ENCODE measurements at places on chromosomes 5 and 9. TPM values are rescaled to one million over a fixed set of nuclear protein-coding genes. Genes with fewer than 3 reads are reported as not detected.

DNA sequence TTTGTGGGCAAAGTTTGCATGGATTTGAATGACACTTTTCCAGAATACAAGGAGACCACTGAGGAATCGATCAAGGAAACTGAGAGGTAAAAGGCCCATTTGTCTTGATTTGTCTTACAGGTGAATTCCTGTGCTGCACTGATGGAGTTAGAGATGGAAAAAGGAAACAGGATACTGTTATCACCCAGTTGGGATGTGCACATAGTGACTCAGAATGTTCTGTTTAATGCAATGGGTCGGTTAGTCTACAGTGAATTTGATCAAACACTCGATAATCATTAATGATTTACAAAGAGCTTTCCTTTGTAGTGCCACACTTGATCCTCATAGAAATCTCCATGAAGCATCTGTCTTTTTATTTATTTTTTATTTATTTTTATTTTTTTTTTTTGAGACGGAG is 64.7 kb downstream of the GDA start:
- no peaks in the 10 kb centered on the region for H3K27me3 ChIP-seq
- DNase-seq = no peak
- H3K36me3 ChIP-seq = peaks cover 24% of the 10 kb centered on the region
- H3K4me3 ChIP-seq = no peak overlapping the region

DNA sequence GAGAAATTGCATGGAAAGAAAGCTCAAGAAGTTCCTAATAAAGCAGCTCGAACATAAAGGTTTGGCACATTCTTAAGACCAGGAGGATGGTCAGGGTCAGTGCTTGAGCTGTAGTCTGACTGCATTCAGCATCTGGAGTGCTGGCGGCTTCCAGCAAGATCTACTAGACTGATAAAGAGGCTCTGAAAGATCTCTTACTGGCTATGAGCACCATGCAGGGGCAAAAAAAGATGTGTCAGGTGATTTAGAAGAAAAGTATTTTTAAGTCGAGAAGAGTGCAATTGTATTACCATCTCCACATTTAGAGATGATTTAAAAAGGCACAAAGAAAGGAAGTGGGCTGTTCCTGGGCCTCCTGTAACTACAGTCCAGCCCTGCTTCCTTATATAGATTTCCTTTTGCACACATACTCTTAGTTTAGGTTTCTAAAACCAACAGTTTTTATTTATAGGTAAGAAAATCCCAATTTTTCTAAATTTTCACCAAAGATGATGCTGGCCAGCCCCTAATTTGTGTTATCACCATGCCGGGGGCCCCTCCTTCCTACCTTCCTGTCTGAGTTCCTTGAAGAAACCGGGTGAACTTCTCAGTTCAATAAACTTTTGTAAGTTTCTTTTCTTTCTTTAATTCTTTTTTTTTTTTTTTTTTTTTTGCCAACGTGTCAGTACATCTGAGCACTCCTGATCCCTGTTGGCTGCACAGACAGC is 65.9 kb upstream of the PLPP1 start:
- peak overlapping the region; percentile 81 for H3K27ac ChIP-seq
- H3K27me3 ChIP-seq = no peaks in the 10 kb centered on the region
- H3K36me3 ChIP-seq = no peaks in the 10 kb centered on the region

The AK8 gene
- polyA plus RNA-seq = 2.6 TPM

The ZNF483 gene
- polyA plus RNA-seq = 0.99 TPM

The GRM6 gene
- 0.70 TPM for polyA plus RNA-seq

The HRH2 gene
- polyA plus RNA-seq = 2.1 TPM
